ENCODE measurements at places on chromosomes 7 and 10.

DNA sequence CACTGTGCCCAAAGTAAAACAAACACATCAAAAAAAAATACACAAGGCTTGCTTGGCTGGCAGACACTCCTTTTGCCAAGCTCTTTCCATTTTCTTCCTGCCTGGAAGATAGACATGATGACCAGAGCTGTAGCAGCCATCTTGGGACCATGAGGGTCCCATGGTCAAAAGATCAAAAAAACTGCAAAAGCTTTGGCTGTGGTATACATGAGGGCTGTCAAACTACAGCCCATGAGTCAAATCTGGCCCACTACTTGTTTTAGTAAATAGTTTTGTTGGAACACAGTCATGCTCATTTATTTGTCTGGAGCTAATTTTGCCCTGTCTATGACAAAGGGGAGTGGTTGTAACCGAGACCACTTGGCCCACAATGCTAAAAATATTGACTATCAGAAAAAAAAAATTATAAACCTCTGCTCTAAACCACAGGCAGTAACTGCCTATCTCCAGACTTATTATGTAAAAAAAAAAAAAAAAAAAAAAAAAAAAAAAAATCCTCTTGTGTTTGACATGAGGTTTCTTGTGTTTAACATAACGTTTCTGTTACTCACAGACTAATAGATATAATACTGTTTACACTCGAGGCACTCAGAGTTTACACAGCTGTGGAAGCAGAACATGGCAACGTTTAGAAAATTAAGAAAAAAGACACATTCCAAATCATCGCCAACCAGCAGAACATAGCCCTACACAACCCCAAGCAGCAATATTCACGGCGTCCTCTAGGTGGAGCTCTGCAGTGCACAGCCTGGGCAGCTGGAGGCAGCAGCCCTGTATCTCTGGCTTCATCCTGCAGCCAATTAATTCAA is 36.9 kb downstream of the ASB13 start:
- peak; percentile 90 for DNase-seq

GRCh38 chr10:855671-856070 is 75.8 kb downstream of the LARP4B start:
- DNase-seq: no peak

- DNase-seq: no peak
Measured at GRCh38 chr10:33333260-33334101, 986 bp downstream of the NRP1 start.

GRCh38 chr7:42080841-42081586 is 156.0 kb downstream of the GLI3 start:
- no peak for DNase-seq

DNA sequence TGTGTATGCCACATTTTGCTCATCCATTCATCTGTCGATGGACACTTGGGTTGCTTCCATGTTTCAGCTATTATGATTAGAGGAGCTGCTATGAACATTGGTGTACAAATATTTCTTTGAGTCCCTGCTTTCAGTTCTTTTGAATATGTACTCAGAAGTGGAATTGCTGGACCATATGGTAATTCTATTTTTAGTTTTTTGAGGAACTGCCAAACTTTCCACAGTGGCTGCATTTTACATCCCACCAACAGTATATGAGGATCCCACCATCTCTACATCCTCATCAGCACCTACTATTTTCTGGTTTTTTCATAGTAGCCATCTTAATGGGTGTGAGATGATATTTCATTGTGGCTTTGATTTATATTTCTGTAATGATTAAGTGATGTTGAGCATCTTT is 44.7 kb upstream of the ZMIZ2 start:
- DNase-seq: no peak

- DNase-seq: no peak
Measured at GRCh38 chr7:106423821-106424475, 139.2 kb upstream of the NAMPT start.

GRCh38 chr7:140384894-140385545 is 13.3 kb downstream of the SLC37A3 start:
- no peak for DNase-seq

DNA sequence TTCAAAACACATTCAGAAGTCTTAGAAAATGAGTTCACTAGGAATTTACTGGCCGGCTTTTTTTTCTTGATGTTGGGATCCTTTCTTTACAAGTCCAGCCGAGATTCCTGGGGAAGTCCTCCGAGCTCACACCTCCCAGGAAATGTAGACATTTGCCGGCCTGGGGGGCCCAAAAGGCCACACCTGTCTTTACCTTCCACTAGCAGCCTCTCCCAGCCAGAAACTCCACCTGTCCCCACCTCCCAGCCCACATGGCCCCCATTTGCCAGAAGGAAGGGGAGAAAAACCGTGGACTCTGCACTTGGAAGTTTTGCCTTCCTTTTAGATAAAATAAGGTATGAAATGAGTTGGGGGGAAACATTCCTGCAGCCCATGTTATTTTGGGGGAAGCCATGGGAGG is 27.6 kb upstream of the EMX2 start:
- DNase-seq: no peak

- no peak for DNase-seq
Measured at GRCh38 chr7:151181011-151181431, 6.0 kb downstream of the ASB10 start.

DNA sequence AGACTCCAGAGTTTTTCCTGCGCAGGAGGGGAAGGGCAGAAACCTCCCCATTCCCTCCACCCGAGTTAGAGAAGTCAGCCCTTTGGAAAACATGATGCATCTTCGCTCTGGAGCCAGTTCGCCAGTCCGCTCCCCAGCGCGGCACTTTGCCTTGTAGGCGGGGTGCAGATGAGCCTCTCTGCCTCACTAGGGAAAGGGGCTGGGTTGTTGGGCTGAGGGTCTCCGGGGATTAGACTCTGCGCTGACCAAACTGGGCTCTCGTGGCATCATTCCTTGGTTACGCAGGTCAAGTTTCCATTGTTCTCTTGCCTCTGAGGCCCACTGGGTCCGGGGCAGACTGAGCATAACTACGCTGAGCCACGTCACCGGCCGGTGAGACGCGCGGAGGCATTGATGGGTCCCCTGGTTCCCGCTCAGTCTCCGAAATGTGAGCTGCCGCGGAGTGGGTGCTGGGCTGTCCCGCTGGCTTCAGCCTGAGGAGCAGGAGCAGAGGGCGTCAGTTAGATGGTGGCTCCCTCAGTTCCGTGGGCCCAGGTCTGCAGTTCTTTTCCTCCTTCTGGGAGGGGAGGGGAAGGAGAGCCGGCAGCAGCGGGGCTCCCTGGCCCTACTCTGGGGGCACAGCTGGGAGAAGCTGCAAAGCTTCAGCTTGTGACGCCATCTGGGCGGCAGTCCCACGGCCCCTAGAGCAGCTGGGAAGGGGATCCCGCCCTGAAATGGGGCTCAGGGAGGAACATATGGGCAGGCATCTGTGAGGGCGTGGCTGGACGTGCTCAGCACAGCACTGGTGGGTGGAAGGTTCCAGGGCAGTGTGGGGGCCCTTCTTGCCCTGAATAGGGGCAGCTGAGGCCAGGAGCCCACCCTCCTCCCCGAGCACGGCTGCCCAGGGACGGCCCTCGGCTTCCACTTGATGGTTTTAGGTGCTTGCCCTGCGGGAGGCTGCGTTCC is 121.3 kb upstream of the BTBD16 start:
- no peak for DNase-seq

DNA sequence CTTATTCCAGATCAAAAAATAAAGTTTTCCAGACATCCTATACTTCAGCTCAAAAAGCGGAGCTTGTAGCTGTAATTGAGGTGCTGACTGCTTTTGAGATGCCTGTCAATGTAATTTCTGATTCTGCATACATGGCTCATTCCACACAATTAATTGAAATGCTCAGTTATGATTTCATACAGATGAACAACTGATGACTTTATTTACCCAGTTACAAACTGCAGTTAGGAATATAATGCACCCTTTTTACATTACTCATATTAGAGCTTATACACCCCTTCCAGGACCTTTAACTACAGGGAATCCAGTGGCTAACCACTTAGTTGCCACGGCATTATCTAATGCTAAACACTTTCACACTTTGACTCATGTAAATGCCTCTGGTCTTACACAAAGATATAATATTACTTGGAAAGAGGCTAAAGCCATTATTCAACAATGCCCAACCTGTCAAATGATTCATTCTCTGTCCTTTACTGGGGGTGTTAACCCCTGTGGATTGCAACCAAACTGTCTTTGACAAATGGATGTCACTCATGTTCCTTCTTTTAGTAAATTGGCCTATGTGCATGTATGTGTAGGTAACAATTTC is 147.3 kb downstream of the ZNF33B start:
- no peak for DNase-seq

DNA sequence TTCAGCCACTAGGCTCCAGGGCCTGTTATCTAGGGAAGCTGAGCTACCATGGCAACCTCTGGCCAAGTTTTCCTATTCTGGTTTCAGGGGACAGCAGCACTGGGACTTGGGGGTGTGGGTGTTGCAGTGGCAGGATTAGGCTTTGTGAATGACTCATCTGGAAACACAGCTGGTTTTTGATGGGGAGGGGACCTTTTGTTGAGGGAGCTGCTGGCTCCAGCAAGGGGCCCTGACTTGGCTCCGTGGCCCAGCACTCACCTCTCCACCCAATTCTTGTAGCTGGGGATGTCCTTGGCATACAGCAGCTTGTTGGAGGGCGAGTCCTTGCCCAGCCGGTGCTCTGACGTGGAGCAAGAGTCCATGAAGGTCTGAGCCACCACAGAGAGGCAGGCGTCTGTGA is 435.9 kb downstream of the PLXNA4 start:
- no peak for DNase-seq

DNA sequence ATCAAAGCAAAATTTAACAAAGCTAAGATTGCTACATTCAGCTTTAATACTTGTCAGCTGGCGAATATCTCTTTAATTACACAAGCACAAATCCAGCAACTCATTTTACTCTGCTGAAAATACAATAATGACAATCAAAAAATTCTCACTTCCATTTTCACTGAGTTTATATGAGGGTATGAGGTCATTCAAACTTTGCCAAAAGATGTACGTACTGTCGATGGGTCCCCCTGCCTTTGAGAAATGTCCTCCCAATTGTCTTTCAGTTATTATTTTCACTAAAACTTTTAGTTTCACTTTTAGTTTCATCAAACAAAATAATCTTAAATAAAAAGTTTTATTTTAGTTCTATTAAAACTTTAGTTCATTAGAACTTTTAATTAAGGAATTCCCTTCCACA is 159.5 kb upstream of the WDR11 start:
- DNase-seq: no peak

DNA sequence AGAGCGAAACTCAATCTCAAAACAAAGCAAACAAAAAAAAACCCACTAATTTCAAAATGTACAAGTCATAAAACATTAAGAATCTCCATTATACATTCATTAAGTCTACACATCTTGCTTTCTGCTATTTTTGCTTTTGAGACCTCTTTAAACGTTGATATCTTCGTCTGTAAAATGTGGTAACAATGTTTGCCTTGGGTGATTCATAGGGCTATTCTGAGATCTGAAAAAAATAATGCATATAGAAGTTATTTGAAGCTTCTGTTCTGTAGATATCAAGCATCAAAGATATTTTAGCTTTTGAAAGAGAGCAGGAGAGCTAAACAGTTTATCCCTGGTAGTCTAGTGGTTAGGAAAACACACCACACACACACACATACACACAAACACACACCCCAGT is 158.1 kb upstream of the PLXDC2 start:
- no peak for DNase-seq

DNA sequence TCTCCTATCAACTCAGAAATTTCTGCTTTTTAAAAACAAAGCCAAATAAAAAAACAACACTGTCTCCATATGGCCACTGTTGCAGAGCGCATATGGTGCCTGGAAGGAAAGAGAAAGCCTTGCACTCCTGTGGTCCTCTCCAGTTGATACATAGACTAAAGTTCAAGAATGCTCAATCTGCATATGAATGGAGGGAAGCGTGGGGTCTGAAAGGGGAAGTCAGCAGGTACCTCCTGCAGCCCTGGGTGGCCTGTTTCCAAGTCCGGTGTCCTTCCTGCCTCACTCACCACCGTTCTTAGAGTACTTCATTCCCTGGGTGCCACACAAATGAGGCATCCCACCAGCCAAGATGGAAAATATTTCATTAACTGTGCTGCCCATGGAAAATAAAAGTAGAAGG is 138.3 kb upstream of the PALS2 start:
- DNase-seq: peak; percentile 27

DNA sequence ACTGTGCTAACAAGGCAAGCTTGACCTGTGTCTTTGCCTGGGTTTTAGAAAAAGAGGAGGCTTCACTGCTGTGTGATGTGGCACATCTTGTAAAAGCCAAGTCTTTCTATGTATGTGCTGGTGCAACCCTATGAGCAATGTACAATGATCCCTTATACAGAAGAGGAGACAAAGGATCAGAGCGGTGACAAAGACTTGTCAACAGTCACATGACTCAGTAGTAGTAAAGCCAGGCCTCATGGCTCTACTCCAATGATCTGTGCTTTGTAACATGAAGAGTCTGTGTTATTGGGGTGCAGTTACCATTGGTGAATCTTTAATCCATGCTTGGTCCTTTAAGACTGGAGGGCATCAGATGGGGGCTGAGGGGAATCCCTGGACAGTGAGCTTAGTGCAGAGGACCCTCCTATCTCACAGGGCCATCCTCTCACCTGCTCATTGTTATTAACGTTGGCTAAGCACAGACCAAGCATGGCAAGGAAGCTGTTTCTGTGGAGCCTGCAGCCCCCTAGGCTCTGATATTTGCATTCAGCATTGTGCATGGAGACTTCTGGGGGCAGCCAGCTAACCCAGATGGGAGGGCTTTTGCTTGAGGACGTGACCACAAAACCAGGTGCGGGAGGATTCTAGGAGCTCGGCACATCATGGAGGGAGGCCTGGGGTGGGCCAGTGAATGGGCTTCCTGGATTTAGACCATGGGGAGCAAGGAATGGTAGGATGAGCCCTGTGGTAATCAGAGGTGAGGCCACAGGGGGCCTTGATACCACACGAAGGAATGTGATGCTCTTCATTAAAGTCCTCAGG is 308.8 kb upstream of the ZNF32 start:
- DNase-seq: no peak

DNA sequence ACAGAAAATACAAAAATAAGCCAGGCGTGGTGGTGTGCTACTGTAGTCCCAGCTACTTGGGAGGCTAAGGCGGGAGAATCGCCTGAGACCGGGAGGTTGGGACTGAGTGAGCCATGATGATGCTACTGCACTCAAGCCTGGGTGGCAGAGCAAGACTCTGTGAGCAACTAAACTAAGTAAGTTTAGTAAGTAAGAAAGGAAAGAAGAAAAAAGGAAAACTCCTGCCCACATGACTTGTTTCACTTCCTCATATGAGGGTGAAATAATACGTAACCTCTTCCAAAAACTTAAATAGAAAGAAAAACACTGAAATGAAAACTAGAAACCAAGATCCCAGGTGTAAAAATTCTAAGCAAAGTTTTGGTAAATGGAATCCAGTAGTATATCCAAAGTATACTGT is 79.6 kb downstream of the LARP4B start:
- DNase-seq: no peak

Data from HAP-1 (cell line).